ENCODE measurements at places on chromosomes 4 and X. TPM values are rescaled to one million over a fixed set of nuclear protein-coding genes. Genes with fewer than 3 reads are reported as not detected.

RHOXF2 gene
- total RNA-seq: not detected

C1QTNF7 gene
- not detected for total RNA-seq

NAA11 gene
- total RNA-seq: not detected

FAM241A gene
- total RNA-seq: 8.1 TPM

CLIC2 gene
- 8.9 TPM for total RNA-seq

STOX2 gene
- total RNA-seq: 3.9 TPM

MAGED4 gene
- total RNA-seq: 38.9 TPM

QRFPR gene
- total RNA-seq: 0.44 TPM

FSTL5 gene
- not detected for total RNA-seq

ARR3 gene
- total RNA-seq: not detected

CSAG2 gene
- total RNA-seq: not detected

POU4F2 gene
- not detected for total RNA-seq

HTN3 gene
- total RNA-seq: not detected

RAI2 gene
- 3.4 TPM for total RNA-seq

NUP62CL gene
- total RNA-seq: not detected

P2RY8 gene
- total RNA-seq: under 0.01 TPM

OTC gene
- total RNA-seq: 1.2 TPM

MAML3 gene
- total RNA-seq: 4.0 TPM

SMIM10L2A gene
- total RNA-seq: 0.65 TPM

CT47A1 gene
- not detected for total RNA-seq

CYLC1 gene
- not detected for total RNA-seq

CYTL1 gene
- total RNA-seq: 4.6 TPM

PABPC5 gene
- 1.6 TPM for total RNA-seq

GASK1B gene
- total RNA-seq: 57.8 TPM

NDNF gene
- 0.44 TPM for total RNA-seq

Measured in lung microvascular endothelial cell (primary cell).